ENCODE measurements at places on chromosomes 5 and 9.

- no peak for DNase-seq
Measured at GRCh38 chr5:15827741-15828140, 327.8 kb downstream of the FBXL7 start.

DNA sequence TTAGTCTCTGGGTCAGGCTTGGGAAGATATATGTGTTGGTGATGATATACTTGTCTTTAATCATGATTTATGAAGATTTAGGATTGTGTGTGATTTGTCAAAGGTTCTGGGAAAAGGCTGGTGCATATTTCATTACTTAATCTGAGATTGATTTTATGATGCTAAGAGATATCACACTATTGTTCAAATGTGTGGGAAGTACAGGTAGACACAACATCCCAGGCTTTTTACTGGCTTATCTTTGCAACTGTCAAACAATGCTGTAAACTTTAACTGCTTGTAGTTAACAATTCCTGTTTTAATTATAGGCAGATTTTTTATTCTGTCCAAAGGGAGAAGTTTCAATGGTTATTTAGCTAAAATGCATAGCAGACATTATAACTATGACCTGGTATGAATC, 23.9 kb downstream of the PBX3 start:
- DNase-seq = no peak

- DNase-seq = no peak
Measured at GRCh38 chr9:2559192-2560152, 62.1 kb upstream of the VLDLR start.

- no peak for DNase-seq
Measured at GRCh38 chr5:176776916-176777315, 33.4 kb upstream of the UNC5A start.

GRCh38 chr5:113047733-113048652, 71.4 kb downstream of the DCP2 start:
- no peak for DNase-seq

GRCh38 chr5:99187611-99188010, 258.8 kb upstream of the CHD1 start:
- no peak for DNase-seq

GRCh38 chr9:16213781-16214515, 656.5 kb downstream of the BNC2 start:
- no peak for DNase-seq

GRCh38 chr5:128279345-128279744, 195.8 kb downstream of the SLC12A2 start:
- DNase-seq = no peak

- DNase-seq = no peak
Measured at GRCh38 chr9:113649054-113649453, 185.5 kb downstream of the RGS3 start.

GRCh38 chr9:112072721-112073638, 102.1 kb downstream of the SUSD1 start:
- DNase-seq = no peak

DNA sequence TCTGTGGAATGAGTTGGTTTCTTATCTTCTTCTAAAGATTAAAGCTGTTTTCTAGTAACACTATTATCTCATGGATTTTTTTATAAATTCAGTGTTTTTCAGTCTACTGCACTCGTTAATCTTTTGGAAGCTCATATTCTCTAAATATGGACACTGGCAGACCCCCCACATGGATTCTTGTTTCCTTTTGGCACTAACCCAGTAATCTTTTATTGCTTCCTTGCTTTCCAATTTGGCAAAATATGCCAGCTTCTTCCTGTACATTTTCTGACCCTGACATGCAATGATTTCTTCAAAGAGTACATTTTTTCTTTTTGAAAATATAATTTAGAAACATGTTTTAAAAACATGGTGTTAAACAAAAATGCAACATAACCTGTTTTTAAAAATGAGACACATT, 474.2 kb upstream of the FTMT start:
- no peak for DNase-seq

GRCh38 chr5:124059200-124059599, 547.2 kb downstream of the CSNK1G3 start:
- DNase-seq = no peak

DNA sequence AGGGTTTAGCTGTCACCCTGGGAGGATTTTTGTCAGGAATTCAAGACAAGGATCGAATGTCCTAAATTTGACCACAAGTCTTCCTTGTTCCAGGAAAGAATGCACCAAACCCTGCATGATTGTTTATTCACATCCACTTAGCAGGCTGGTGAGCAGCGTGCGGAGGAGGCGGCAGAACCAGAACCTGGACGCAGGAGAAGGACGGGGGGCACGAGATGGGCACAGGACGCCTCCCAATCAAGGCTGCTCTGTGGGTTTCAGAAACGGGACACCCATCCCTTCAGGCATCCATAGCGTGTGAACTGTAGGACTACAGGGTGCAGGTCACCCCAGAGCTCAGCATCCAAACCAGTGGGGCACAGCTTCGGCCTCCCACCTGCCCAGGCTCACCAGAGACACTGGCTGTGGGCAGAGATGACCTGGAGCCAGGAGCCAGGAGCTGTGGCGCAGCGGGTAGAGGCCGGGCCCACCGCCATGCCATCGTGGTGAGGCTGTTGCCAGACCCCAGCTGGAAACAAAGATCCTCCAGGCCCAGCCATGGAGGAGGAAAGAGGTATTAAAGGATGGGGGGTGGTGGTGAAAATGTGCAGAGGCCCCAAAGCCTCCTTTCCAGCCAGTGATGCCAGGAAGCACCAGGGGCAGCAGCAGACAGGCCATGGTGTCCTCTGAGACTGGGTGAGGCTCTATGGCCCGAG, 32.3 kb upstream of the ADAMTS2 start:
- no peak for DNase-seq

DNA sequence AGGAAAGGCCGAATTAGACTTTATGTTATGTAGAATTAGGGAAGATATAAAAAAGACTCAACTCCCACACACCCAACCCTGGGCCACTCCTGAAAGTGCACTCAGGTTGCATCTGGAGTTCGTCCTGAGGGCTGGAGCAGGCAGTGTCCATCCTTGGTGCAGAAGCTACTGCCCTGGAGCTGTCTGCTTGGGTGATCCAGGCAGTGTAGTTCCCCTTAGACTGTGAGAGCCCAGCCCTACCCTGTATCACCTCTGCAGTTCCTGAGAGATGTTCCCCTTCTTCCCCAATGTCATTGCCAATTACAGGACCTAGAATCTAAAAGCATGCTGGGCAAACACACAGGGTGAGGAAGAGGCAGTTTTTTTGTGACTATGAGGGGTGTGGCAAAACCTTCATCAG, 368.3 kb upstream of the ST8SIA4 start:
- no peak for DNase-seq

GRCh38 chr5:107771926-107772325, 101.2 kb upstream of the EFNA5 start:
- DNase-seq = no peak

Measured in cortex of kidney (tissue), 1 donor.